LHCN-M2 (cell line): ENCODE measurements at places on chromosomes 4 and X.

DNA sequence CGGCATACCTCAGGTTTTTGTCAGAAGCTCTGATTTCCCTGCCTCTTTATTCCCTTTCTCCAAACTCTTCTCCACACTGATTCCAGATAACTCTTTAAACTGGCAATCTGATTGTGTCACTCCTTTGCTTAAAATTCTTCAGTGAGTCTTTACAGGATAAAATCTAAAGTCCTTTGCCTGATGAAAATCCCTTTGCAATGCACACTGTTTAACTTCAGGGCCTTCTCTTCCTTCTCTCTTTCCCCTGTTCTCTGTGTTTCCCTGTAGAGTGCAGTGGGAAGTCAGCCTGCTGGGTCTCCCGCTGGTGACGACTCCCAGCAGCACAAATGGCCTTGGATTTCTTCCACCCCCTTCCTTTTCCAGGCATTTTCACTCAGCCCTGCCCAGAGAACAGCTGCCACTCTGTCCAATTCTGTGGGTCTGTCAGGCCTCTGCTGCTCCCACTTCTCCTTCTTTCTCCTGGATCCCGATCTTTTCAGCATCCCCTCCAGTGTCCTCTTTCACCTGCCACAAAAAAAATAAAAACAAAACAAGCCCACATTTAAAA, 189.9 kb upstream of the NWD2 start:
- no peak for DNase-seq

DNA sequence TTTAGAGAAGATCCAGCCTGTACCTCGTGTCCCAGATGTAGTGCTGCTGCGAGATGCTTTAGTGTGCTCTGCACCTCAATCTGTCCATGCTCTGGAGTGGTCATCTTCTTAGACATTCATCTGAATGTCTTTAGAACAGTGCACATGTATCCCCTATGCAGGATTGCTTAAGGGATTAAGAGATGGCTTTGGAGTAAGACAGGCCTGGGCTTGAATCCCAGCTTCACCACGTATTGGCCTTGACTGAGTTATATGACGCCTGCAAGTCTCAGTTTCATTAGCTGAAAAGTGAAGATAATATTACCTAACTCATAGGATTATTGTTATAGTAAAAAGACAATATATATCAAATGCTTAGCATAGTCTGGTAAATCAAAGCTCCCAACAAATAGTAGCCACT, 98.3 kb downstream of the NFKB1 start:
- no peak for DNase-seq

- peak; percentile 58 for DNase-seq
Observed at GRCh38 chrX:71282514-71283402, 677 bp upstream of the NONO start.

DNA sequence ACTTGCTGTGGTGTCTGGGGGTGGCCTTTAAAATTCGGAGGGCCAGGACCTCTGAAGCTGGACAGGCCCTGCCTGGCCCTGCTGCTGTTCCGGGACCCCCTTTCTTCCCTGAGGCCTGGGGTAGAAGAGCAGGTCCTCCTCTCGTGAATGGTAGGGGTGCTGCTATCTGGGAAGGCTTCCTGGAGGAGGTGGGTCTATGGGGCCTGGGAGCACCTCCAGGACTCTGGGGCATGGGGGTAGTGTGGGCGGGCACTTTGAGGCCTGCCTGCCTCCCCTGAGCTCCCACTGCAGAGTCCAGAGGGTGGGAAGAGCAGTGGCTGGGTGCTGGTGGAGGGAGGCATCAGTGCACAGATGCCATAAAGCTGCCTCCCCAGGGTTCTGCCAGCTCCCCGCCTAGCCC, 4.9 kb upstream of the MXD4 start:
- no peak for DNase-seq
